ENCODE measurements at places on chromosomes 13 and 19.

DNA sequence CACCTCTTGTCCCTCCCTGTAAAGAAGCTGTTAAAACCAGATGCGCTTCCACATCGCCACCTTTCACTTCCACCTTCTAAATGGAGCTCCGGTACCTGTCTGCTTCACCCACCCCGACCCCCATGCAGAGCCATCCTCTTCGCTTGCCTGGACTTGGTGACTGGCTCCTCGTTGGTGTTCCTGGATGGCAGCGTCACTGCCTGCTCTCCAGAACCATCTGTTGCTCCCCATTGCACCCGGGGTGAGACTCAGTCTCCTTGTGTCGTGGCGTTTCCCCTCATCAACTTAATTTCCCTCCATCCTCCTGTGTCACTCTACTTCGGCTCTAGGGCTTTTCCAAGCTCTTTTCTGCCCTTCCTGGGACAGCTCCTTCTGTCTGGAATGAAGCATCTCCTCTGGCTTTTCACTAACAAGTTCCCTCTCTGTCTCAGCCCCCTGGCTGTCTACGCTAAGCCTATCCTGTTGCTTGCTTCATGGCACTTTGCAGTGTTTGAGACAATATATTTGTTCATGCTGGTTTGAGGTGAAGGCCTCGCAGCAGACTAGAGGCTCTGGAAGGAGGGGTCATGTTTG, 10.3 kb downstream of the CEBPG start:
- peak; percentile 32 for DNase-seq

DNA sequence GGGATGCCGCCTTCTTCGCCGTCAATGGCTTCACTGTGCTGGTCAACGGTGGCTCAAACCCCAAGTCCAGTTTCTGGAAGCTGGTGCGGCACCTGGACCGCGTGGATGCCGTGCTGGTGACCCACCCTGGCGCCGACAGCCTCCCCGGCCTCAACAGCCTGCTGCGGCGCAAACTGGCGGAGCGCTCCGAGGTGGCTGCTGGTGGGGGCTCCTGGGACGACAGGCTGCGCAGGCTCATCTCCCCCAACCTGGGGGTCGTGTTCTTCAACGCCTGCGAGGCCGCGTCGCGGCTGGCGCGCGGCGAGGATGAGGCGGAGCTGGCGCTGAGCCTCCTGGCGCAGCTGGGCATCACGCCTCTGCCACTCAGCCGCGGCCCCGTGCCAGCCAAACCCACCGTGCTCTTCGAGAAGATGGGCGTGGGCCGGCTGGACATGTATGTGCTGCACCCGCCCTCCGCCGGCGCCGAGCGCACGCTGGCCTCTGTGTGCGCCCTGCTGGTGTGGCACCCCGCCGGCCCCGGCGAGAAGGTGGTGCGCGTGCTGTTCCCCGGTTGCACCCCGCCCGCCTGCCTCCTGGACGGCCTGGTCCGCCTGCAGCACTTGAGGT, 7.0 kb downstream of the MAP1S start:
- no peak for DNase-seq

DNA sequence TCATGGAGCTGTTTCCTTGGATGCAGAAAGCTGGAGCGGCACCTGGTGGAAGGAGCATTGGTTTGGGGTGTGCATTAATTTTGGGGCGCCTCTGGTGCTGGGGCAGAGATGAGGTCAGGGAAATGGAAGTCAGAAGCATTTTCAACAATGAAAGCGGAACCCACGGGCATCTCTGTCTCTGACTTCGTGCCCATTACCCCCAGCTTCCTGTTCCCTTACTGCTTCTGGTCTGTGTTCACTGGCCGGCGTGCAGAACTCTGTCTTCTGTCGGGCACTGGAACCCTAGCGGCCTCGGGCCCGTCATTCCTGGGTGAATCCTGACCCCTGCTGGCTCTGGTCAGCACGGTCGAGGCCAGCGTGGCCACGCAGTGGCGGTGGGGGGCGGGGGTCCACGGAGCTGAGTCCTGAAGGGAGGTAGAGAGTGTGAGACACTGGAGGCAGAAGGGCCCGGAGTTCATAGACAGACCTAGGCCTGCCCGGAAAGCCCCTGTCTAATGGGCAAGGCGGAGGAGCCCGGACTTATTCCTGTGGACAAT, 7.9 kb upstream of the LINGO3 start:
- peak; percentile 69 for DNase-seq

- no peak for DNase-seq
Observed at GRCh38 chr19:8648240-8648639, 17.8 kb downstream of the NFILZ start.

GRCh38 chr19:48342841-48343540, 17.6 kb downstream of the EMP3 start:
- DNase-seq = no peak

DNA sequence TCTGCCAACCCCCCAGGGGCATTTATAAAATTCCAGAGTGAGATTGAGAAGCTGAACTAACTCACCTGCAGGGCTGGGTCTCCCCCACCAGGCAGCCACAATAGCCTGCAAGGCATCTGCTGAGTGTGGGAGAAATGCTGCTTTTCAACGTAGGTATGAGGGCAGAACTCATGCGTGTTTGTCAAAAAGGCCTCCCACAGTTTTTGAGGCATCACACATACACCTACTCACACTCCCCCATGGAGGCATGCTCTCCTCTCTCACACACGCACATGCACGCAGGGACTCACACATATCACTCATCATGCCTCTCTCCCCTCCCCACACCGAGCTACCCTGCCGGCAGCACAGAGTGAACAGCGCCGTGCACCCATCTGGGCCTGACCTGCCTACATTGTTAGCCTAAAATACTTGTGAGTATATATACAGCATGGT, 390.5 kb downstream of the FGF9 start:
- DNase-seq = no peak

DNA sequence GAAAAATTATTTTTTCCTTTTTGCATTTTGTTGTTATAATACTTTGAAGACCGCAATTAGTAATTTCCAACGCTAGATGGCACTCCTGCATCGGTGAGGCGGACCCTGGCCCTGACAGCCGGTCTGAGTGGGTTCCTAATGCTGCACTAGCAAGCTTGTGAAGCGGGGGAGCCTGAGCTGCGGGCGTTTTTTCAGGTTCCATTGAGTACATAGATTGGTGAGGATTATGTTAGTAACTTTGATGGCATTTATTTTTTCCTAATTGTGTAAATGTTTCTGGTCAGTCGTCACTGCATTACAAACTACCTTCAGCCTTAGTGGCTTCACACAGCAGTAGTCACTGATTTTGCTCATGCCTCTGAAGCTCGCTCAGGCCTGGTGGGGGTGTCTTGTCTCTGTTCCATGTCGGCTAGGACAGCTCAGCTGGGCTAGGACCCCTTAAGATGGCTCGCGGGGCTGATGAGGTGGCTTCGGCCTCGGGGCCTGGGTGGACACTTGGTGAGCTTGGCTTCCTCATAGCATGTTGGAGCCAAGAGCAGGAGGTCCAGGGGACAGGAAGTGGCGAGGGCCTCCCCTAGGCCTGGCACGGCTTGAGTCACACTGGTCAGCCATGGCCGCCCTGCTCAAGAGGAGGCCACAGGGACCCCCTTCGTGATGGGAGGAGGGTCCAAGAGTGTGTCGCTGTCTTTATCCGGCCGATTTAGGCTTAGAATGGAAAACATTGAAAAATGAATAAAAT, 25.0 kb downstream of the ERCC5 start:
- DNase-seq = no peak

- no peak for DNase-seq
Observed at GRCh38 chr13:98223741-98224140, 46.7 kb upstream of the RNF113B start.

DNA sequence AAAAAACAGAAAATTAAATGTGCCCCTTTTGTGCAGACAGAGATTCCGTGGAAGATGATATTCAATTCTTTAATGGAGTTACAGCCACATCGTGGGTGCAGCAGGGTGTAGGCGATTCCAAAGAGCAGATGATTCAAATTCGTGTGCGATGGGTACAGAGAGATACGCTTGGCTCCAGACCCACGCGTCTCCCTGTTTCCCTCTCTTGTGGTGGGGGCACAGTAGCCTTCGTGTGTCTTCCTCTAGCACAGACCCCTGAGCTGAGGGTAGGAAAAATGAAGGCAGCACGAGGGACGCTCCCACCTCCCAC, 4.8 kb downstream of the TSPAN16 start:
- DNase-seq = no peak

DNA sequence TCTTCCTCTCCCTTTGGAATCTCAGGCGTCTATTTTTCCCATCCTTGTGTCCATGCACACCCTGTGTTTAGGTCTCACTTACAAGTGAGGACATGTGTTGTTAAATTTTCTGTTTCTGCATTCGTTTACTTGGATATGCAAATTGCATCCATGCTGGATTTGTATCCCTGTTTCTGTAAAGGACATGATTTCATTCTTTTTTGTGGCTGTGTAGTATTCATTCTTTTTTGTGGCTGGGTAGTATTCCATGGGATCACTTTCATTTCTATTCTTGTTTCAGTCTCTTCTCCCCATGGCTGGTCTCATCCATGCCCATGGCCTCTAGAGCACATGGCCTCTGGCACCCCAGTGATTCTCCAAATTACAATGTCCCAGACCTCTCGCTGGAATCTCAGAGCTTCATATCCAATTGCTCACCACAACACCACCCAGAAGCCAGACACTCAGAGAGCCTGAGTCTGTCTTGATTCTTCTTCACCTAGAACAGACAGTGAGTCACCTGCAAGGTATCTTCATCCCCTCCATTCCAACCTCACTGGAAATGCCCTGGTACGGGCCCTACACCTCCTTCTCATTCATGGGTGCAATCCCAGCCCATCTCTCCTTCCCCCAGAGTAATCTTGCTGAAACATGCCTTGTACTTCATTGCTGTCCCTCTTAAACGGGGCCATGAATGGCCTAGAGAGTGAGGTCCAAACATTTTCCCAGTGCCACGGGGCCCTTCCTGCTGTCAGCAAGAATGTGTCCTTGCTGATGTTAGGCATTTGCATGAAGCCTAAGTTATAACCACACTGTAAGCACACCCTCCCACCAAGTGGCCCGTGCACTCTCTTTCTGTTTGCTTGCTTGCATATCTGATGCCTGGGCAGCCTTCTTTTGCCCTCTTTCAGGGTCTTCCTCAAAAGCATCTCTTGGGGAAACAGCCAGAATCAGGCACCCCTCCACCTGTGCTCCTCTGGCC, 476.2 kb upstream of the TSHZ3 start:
- DNase-seq = no peak

GRCh38 chr13:91401920-91402319, 3.5 kb downstream of the GPC5 start:
- no peak for DNase-seq

DNA sequence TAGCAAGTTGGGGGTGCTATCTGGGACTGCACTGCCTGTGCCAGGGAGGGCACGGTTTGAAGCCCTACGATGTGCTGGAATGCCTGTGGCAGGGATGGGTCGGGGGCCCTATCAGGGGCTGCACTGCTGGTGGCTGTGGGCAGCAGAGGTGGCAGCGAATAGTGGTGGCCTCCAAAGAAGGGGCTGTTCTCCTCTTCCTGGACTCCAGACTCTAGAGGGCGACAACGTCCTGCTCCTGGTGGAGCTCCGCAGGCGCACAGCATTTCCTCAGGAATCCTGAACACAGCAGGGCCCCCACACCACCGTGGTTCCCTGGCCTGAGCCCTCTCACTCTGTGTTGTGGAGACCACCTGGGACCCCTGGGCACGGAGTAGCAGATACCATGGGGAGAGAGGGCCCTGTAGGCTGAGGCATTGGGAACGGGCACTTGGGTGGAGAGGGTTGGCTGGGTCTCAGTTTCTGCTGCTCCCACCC, 145.6 kb downstream of the TNFRSF19 start:
- DNase-seq = no peak

DNA sequence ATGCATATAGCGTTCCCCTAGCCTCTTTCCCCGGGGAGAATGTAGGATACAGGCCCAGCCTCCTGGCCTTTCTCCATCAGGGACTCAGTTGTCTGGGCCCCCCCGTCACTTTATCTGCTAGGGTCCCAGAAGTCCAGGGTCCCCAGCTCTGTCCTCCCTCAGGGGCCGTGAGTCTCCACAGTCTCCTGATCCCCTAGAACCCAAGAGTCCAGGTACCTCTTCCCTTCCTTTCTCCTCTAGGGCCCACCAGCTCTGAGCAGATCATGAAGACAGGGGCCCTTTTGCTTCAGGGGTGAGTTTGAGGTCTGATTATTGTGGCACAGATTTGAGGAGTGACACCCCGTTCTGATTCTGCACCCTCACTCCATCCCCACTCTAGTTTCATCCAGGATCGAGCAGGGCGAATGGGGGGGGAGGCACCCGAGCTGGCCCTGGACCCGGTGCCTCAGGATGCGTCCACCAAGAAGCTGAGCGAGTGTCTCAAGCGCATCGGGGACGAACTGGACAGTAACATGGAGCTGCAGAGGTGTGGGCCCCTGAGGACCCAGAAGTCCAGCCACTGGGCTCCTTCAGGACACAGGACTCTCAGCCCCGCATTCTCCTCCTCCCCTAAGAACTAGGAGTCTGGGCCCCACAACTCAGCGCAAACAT, 758 bp downstream of the BAX start:
- no peak for DNase-seq

- no peak for DNase-seq
Observed at GRCh38 chr19:18790566-18791314, at the start of gene COMP. TSS of gene COMP (minus strand) at chr19:18791305. CDS start at chr19:18791269, 36 bp downstream.

- no peak for DNase-seq
Observed at GRCh38 chr13:97497400-97497799, 63.4 kb downstream of the RAP2A start.

DNA sequence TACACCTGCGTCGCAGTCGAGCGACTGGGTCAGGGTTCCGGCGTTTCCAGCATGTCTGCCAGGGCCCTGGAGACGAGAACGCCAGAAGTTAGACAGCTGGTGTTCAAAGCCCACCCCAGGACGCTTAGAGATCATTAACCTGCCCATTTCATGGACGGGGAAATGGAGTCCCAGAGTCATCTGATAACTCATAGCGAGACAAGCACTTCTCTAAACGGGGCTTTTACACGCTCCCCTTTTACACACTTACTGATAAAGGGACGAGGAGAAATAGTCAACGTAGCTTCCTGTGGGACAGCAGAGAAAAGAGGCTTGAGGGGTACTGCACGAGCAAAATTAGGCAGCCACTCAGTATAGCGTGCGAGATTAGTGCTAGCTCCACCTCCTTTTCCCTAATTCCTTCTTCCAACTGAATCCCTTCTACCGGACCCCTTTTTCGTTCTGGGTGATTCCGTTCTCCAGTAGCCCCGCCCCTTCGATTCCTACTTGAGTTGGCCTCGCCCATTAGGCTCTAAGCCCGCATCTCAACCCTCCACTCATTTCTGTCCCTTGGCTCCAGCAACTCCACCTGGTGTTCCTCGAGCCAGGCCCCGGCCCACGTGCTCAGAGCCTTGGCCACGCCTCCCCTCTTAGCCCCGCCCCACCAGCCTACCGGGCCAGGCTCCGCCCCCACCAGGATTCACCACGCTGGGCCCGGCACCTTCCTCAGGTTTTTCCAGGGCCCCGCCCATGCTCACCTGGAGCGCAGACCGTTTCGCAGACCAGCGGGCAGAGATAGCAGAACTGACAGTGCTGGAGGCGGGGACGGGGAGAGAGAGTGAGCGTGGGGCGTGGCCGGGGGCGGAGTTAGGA, 3.7 kb downstream of the HRC start:
- peak; percentile 22 for DNase-seq

GRCh38 chr13:109233293-109233692, 553.1 kb downstream of the IRS2 start:
- DNase-seq = no peak

- no peak for DNase-seq
Observed at GRCh38 chr13:45479661-45480060, 14.9 kb downstream of the COG3 start.

GRCh38 chr19:50875795-50876422, 2.7 kb downstream of the KLK2 start:
- no peak for DNase-seq

Data from Peyer's patch (tissue), 4 donors.